ENCODE measurements at places on chromosomes 5 and 9.

GRCh38 chr5:148176480-148176879 lies 8.1 kb downstream of the SPINK14 start:
- DNase-seq: no peak
- no peak overlapping the region for H3K4me3 ChIP-seq
- H3K36me3 ChIP-seq: no peaks in the 10 kb centered on the region
- H3K4me1 ChIP-seq: no peaks in the 10 kb centered on the region
- H3K27me3 ChIP-seq: no peaks in the 10 kb centered on the region

DNA sequence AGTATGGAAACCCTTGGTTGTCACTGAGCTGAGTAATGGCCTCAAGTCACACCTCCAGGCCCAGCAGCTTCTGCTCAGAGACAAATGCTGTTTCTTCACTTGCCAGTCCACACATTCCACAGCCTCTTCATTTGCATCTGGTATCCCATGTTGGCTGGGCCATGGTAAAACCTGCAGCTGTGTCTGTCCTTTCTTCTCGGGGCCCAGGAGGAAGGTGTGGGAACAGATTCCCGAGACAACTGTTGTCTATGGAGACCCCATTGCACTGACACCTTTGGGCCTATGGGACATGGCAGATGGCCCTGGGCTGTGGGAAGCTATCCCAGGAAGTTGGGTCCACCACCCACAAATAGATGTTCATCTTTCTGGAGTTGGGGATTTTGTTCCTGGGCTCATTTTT lies 85.1 kb downstream of the MACROH2A1 start:
- no peak overlapping the region for H3K27ac ChIP-seq
- no peak overlapping the region for H3K4me3 ChIP-seq
- no peak for DNase-seq
- peaks cover 30% of the 10 kb centered on the region for H3K27me3 ChIP-seq
- H3K36me3 ChIP-seq: no peaks in the 10 kb centered on the region

- H3K4me1 ChIP-seq: peaks cover 7% of the 10 kb centered on the region
- H3K36me3 ChIP-seq: no peaks in the 10 kb centered on the region
- H3K4me3 ChIP-seq: no peak overlapping the region
- no peaks in the 10 kb centered on the region for H3K27me3 ChIP-seq
These were observed 121.0 kb upstream of the NR3C1 start for GRCh38 chr5:143524338-143524945.

GRCh38 chr5:66864240-66864884 lies 268.2 kb downstream of the MAST4 start:
- no peaks in the 10 kb centered on the region for H3K36me3 ChIP-seq
- no peak overlapping the region for H3K4me3 ChIP-seq
- H3K4me1 ChIP-seq: peaks cover 10% of the 10 kb centered on the region
- no peak overlapping the region for H3K27ac ChIP-seq
- H3K27me3 ChIP-seq: no peaks in the 10 kb centered on the region

DNA sequence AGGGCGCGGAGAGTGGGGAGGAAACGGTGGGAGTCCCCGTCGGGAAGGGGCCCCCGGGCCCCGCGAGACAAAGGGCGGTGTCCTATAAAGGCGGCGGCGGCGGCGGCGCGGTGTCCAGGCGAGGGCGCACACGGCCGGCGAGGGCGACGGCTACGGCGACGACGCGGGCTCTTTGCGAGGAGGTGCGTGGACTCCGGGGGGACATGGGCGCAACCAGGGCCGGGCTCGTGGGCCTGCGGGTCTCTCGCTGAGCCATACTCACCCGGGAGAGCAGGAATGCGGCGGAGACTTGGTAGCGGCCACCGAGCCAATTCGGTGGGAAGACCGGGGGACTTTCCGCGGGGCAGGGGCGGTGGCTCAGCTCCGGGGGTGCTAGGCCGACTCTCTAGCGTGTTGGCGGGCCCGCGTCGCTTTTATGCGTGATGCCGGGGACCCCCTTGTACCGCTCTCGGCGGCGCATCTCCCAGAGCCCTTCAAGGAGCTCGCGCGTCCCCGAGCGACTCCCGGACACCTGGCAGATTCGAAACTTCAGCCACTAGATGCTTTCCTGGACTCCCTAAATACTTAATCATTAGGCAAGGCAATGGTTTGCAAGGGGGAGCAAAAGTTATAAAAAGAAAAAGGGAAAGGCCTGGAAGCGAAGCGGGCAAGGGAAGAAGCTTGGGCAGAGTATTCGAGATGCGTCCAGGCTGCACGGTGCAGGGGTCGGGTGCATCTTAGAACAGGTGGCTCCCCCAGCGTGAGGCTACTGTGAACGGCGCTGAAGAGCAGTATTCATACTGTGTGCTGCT lies 5.9 kb upstream of the TAL2 start:
- H3K36me3 ChIP-seq: no peaks in the 10 kb centered on the region
- H3K4me3 ChIP-seq: peak overlapping the region; percentile 75
- no peak overlapping the region for H3K27ac ChIP-seq
- DNase-seq: no peak

Data from neuronal stem cell (in vitro differentiated cells).